ENCODE measurements at places on chromosomes 1 and 21.
A peak's percentile ranks its signal among the peaks of the same experiment; 100 is the strongest.

DNA sequence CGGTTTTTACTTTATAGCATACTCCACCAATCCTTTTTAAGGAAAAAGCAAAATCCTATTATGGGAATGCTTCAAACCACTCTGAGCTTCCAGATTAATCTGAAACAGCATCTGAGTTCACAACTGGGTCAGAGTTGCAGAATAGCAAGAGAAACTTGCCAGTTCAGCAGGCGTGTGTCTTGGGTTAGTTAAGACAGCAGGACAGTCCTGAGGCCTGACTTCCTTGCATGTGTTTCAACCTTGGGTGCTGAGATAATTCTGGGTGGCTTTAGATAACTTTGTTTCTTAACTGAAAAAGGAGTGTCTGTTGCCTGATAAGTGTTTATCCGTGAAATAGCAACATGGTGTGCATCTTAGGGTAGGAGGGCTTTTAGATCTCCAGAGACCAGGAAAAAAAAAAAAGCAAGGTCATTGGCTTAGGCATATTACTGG, 169.2 kb downstream of the DHRS3 start:
- no peak for DNase-seq

DNA sequence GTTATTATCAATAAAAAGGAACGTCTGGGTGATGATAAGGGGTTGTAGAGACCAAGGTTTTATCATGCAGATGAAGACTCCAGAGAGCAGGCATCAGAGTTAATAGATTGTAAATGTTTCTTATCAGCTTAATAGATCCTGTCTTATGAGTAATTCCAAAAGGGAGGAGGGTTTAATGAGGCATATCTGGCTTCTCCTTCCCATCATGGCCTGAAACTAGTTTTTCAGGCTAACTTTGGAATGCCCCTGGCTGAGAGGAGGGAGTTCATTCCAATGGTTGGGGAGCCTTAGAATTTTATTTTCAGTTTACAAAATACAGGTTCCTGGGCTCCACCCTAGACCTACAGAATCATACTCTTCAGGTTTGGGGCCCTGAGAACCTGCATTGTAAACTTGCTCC, 13.5 kb downstream of the PLA2G2D start:
- no peak for DNase-seq

GRCh38 chr1:236914375-236914774, 89.9 kb downstream of the MT1HL1 start:
- DNase-seq: no peak

GRCh38 chr1:67659229-67659628, 25.8 kb upstream of the GADD45A start:
- DNase-seq: no peak

DNA sequence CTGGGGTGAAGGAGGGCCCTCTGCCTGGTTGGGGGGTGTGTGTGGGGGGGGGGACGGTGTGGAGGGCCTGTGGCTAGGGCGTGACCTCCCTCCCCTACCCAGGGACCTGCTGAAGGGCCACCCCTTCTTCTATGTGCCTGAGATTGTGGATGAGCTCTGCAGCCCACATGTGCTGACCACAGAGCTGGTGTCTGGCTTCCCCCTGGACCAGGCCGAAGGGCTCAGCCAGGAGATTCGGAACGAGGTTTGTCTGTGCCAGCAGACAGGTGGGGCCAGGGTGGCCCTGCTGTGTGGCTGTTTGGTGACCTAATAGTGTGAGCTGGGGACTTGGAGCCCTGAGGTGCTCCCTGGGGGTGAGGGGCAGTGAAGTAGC, 43.9 kb downstream of the COQ8A start:
- no peak for DNase-seq

DNA sequence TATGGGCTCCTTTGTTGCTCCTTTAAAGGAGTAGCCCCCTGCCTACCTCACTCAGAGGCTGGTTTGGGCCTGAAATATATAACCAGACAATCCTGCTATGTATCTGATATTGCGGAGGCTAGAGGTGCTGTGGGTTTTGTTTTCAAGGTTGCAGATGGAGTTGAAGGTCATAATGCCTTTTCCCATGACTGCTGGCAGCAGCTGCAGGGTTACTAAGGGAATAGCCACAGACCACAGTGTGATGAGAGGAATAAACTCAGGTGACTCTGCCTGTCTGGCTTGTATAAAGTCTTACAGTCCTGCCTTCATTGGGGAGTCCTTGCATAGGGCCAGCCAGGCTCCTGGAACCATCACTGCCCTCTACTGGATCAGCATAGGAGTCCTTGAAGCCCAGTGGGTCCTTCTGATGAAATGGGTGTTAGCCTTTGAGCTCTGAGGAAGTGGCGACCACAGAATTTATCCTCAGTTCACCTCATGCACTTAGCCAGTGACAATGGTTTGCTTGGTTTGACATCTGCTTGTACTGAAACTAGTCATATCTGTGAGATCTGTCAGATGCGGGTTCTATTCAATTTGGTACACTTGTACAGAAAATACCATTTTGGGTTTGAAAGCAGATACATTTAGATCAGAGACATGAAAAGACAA, 174.4 kb upstream of the HMCN1 start:
- DNase-seq: peak; percentile 70

DNA sequence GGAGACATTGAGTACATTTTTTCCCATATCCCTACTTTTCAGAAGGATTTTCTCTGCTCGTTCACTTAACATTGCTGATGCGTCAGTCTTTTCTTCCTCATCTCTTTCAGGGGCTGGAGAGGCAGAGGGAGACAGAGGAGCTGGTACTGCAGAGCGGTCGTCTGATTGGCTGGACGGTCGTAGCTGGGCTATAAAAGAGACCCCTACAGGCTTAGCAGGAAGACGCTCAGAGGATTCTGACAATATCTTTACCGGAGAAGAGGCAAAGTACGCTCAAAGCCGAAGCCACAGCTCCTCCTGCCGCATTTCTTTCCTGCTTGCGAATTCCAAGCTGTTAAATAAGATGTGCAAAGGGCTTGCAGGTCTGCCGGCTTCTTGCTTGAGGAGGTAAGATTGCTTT, at the start of gene RGS4:
Gene RGS4, plus strand, starts transcription at position 220 of the 400 bp plus-strand sequence. Its CDS starts 124 bp downstream, at position 344.
- no peak for DNase-seq

- no peak for DNase-seq
Observed at GRCh38 chr1:219441884-219442283, 171.0 kb downstream of the ZC3H11B start.

GRCh38 chr1:15994590-15995351, 9.3 kb upstream of the SRARP start:
- DNase-seq: peak; percentile 43

- no peak for DNase-seq
Observed at GRCh38 chr21:32325706-32326105, 27.1 kb downstream of the MRAP start.

DNA sequence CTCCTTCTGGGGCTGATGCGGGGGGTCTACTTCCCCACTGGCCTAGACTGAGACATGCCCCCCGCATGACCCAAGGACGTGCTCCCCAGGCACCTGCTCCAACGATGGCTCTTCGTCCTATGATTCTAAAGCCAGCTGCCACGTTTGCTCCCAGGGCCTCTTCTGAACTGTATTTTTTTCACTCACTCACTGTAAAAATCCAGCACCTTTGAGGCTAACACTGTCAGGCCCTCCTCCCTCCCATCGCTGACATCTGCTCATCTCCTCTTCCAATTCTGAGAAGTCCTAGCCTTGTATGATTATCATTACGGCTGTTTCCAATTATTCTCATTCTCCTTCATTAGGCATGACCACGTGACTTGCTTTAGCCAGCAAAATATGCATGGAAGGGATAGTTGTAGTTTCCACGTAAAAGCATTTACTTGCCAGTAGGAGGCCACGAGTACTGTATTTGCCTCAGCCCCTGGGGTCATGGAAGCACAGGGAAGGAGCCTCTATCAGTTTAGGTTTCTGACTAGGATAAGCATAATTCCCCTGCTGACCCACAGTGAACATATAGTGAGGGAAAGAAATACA, 19.1 kb upstream of the EDN2 start:
- no peak for DNase-seq

GRCh38 chr1:113904293-113904673, 316 bp downstream of the AP4B1 start:
- DNase-seq: no peak

DNA sequence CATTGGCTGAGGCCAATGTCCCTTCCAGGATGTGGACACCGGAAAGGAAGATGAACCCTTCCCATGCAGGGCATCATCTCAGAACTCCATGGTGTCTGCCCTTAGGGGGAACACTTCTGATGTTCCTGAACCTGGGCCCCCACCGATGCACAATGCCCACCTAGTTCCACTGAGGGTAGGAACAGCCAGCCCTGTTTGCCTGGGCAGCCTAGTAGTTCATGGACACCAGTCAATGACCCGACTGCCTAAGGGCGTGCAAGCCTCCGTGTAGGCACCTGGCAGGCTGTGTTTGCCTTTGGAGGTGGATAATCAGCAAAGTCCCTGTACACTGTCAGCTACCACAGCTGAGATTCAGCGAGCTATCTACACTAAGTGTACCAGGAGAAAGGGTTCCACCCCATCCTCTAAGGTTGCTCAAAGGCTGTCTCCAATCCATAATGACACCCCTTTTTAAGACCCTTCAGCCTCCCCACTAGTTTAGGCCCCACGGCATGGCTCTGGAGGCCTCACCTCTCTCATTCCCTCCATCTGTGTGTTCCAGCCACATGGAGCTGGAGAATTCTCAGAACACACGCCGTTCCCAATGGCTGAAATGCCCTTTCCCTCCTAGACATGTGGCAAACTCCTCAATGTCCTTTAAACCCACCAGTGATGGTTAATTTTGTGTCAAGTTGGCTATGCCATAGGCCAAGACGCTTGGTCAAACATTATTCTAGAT, 124.8 kb upstream of the EDN2 start:
- no peak for DNase-seq

DNA sequence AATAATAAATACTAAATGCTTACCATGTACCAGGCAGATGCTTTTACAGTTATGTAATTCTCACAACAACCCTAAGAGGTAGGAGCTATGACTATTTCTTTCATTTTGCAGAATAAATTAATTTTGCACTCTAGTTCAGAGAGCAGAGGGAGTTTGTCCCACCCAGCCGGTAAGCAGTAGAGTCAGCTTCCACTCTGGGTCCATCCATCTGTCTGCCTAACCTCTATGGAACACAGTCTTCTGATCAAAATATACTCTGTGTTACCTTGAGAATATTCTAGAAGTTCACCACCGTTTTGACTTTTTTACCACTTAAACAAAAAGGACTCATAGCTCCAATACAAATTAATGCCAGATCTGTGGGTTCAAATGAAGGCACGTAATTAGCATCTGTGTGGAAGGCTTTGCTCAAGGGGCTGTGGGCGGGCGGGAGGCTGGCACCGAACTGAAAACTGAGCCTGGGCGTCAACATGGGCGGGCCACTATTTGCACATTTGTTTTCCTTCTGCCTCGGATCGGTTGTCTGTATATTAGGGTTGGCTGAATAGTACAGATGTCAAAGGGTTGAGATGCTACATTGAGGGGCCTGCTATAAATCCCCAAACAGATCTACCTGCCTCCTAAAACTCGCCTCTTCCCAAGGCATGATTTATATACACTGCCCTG, 33.1 kb upstream of the LMO4 start:
- DNase-seq: no peak

- DNase-seq: no peak
Observed at GRCh38 chr1:168598892-168599291, 22.5 kb downstream of the XCL1 start.

- DNase-seq: peak; percentile 35
Observed at GRCh38 chr1:165369255-165369848, 12.8 kb upstream of the LMX1A start.

DNA sequence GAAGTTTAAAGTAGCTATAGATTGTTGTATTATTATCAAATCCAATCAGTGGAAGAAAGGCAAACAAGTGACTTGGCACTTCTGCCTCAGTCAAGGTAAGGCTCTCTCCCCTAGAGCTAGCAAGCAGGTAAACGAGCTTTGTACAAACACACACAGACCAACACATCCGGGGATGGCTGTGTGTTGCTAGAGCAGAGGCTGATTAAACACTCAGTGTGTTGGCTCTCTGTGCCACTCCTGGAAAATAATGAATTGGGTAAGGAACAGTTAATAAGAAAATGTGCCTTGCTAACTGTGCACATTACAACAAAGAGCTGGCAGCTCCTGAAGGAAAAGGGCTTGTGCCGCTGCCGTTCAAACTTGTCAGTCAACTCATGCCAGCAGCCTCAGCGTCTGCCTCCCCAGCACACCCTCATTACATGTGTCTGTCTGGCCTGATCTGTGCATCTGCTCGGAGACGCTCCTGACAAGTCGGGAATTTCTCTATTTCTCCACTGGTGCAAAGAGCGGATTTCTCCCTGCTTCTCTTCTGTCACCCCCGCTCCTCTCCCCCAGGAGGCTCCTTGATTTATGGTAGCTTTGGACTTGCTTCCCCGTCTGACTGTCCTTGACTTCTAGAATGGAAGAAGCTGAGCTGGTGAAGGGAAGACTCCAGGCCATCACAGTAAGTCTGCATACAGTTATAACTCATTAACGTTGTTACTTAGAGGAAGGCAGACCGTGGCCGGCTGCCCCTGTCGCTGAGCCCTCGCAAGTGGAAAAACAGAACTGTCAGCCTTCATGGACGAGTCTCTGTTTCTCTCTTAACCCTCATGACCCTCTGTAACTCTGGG, at the start of gene PALMD:
Gene PALMD, plus strand, starts transcription at position 415 of the 833 bp plus-strand sequence. Its CDS starts 205 bp downstream, at position 620.
- no peak for DNase-seq

GRCh38 chr1:46508757-46509156, 19.1 kb downstream of the DMBX1 start:
- DNase-seq: no peak

DNA sequence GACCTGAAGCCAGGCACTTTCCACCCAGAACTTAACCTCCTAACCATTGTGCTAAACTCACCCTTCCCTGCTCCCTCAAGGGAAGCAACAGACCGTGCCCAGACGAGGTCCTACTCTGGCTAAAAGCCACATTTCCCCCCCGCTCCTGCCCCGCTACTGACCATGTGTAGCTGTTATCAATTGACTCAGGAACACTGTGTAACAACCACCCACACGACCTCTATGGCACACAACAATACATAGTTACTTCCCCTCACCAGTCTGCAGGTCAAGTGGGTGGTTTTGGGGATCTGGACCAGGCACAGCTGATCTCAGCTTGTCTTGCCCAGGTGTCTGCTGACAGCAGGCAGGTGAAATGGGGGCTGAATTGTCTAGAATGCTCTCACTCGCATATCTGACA, 40.1 kb downstream of the CAMK2N1 start:
- no peak for DNase-seq

DNA sequence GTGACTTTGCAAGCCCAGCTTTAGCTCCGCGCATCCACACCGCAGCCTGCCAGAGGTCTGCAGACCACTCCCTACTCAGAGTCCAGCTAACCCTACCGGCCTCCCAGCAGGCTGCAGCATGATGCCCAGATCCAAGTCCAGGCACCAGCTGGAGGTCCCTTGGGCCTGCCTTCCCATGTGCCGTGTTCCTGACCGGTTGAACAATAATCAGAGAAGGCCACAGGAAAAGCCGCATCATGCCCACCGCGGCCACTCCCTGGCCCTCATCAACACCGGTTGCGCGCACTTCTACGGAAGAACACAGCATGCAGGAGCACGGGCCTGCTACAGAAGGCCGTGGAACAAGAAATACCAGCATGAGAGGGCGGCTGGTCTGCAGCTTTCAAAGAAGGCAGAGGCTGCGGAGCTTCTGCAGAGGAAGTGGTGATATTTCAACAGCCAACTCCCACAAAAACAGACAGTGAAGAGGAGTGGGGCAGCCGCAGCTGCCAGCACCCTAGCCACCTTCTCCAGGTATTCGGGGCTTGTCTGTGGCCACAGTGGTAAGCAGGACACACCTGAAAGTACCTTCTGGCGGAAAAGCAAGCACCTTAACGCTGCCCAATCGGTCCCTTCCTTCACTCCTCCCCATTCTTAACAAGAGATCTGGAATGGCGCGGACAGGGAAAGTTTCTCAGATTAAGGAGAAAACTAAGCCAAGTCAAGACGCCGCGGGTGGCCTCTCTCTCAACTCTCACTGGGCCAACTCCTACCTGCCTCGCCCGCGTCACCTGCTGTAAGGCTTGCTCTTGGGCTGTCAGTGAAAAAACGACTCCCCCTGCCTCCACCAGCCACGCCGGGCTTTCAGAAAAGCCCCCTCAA, 1.5 kb downstream of the PGBD5 start:
- no peak for DNase-seq
